ENCODE measurements at places on chromosomes 7 and 10. TPM values are rescaled to one million over a fixed set of nuclear protein-coding genes. Genes with fewer than 3 reads are reported as not detected.

DNA sequence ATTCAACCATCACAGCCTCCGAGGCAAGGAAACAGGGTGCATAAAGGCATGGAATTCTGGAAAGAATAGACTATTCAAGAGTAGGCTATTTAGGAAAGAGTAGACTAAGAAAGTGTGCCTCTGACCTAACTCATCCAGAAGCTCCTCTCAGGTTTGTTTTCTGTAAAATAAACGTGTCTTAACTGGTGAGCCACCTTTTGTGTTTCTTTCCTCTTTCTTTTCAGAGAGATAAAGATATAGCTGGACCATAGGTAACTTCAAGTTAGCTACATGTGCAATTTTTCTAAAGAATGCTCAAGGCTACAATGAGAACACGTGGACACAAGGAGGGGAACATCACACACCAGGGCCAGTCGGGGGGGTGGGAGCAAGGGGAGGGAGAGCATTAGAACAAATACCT, 577.0 kb downstream of the TYW1 start:
- no peak for DNase-seq

- DNase-seq: no peak
These were observed 73.1 kb upstream of the PDE1C start for GRCh38 chr7:32143301-32143700.

DNA sequence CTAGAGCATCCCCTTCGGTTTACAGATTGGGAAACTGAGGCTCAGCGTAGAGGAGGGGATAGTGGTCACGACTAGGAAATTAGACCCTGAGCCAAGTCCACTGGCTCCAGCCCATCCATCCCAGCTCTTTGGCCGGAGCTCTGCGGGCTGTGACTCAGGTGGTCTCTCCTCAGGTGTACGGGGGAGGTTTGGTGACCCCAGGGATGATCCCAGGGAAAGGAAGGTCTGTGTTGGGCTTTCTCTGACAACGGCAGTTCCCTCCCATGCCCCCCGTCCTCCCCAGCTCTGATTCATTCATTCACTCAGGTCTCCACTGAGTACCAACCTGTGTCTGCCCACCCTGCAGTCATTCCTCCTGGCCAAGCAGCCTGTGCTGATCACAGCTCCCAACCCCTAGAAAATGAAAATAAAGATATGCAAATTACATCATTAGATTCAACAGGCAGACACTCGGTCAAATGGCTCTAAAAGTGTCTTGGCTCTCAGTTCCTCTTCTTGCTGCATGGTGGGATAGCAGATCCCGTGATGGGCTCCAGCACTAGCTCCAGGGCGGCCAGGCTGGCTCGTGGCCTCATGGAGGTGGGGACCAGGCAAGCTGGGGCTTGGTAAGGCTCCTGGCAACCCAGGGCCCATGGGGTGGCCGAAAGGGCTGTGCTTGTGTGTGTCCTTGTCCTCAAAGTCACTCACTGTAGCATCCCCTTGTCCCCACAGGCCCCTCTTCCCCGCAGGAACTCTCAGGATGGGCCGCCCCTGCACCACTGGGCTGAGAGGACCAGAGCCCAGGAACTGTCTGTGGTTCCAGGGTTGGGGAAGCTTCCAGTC, 37.8 kb downstream of the CLRN3 start:
- DNase-seq: no peak

DNA sequence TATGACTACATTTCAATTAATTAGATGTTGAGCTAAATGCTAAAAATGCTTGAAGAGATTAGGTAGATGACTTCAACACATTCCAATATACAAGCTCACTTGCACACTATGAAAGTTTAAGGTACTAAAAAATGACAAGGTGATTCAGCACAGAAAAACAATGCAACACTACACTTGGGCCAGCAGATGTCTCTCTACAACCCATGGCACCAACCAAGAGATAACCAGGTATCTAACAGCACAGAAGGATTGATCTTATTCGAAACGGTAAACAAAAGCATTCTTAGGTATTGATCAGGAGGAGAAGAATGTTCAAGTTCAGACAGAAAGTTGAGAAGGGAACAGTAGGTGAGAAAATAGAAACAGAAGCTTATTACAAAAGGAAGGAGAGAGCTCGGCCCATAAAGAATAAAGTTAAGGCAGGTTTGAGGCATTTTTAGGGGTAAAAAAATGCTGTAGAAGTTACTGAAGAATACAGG, 248.2 kb upstream of the KLF14 start:
- no peak for DNase-seq

Gene ZNF804B
- not detected for total RNA-seq

DNA sequence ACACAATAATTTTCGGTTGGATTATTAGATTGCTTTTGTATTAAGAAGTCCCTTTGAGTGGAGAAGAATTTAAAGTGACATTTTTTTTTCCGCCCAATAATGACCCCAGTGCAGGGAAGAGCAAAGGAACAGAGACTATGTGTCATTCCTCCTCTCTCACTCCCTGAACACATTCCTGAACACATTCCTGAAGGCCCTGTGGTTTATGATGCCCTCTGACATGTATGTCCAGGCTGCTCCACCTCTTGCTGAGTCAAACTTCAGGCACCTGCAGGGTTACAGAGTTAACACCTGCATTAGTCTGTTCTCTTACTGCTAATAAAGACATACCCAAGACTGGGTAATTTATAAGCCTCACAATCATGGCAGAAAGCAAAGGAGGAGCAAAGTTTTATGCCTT, 704.0 kb upstream of the LRRN3 start:
- no peak for DNase-seq

DNA sequence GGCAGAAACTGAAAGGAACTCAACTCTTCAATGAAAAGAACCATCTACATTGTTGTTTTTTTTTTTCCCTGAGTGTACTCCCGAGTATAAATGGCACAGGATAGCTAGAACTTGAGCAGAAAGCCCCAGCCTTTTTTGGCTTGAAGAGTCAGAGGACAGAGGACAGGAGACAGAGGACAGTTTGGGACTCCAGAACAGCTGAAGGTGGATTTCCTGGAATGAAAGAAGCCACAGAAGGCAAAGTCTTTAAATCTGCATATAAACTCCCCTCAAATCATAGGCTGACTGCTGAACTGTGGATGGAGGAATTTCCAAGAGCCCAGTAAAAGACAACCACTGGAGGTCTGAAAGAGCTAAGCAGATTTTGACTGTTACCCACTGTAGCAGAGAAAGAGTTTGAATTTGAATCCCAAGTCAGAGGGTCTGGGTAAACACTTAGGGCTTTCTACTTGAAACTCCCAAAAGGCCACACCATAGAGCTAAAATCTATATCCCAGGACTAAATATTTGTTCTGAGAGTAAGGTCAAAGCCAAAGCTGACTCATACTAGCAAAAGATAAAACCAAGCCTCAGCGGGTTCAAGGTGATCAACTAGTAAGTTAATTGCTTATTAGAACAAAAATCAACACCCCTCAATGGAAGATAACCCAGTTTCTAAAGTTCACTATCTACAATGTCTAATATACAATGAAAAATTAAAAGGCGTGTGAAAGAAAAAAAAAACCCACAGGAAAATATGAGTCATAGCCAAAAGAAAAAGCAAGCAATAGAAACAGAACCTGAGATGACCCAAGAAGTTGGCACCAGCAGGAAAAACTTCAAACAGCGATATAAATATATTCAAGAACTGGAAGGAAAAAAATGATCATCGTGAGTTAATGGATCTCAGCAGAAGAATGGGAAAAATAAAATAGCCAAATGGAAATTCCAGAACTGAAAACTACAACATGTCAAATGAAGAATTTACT, 1.8 kb upstream of the OPN1SW start:
- DNase-seq: no peak

DNA sequence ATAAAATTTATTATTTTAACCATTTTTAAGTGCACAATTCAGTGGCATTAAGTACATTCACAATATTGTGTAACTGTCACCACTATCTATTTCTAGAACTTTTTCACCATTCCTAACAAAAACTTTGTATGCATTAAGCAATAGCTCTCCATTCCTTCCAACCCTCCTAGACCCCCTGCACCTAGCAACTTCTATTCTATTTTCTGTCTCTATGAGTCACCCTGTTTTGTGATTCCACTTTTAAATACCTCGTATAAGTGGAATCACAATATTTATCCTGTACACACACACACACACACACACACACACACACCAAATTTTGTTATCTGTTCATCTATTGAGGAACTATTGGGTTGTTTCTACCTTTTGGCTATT, 89.2 kb downstream of the ARID5B start:
- no peak for DNase-seq

Gene NKX2-3
- total RNA-seq: not detected

DNA sequence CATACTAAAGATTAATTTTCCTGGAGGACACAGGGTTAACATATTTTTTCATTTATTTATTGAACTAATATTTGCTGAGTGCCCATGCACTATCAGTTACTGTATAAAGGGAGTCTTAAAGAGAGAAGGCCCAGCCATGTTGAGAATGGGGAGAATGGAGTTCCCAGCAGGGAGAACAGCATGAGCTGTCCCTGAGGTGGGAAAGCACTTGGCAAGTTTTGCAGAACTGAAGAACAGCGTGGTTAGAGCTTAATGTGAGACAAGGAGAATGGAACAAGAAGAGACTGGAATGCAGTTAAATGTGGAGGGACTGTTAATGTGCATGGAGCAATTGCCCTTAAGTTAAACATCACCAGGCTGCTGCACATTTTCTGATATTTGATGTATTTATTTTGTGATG, 435.4 kb downstream of the SUGCT start:
- DNase-seq: no peak

Gene CNNM1
- total RNA-seq: 0.19 TPM

Gene TMEM236
- 0.66 TPM for total RNA-seq

GRCh38 chr10:100158044-100158805, 27.6 kb downstream of the ERLIN1 start:
- DNase-seq: no peak

Gene STOX1
- total RNA-seq: 0.33 TPM

DNA sequence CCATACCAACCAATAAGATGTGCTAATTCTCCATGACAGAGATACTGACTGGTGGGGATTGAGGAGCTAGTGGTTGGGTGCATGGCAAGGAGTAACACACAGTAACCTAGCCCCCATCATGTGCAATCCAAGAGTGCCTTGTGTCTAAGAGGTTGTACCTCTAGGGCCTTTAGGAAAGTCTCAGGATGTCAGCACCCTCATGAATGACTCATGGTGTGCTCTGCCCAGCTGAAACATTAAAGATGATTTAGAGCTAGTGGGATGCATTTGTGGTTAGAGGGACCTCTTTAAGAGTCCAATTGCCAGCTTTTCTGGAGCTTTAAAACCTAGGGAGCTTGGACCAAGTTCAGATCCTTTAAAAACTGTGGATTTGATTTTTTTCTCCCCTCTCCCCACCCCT, 181.1 kb downstream of the HERPUD2 start:
- DNase-seq: no peak

- peak; percentile 51 for DNase-seq
These were observed 52.3 kb upstream of the MYL10 start for GRCh38 chr7:101681170-101682007.

DNA sequence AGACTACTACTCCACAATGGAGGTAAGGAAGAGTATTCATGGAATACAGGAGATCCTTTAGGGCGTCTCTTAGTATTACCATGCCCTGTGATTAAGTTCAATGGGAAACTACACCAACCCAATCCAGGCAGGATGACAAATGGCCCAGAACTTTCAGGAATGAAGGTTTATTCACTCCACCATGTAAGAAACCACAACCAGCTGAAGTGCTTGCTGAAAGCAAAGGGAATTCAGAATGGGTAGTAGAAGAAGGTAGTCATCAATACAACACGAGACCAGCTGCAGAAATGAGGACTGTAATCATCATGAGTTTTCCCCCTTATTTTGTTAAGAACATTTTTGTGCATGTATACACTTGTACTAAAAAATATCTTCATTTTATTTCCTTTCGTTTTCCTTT, 76.6 kb downstream of the GPR37 start:
- no peak for DNase-seq

DNA sequence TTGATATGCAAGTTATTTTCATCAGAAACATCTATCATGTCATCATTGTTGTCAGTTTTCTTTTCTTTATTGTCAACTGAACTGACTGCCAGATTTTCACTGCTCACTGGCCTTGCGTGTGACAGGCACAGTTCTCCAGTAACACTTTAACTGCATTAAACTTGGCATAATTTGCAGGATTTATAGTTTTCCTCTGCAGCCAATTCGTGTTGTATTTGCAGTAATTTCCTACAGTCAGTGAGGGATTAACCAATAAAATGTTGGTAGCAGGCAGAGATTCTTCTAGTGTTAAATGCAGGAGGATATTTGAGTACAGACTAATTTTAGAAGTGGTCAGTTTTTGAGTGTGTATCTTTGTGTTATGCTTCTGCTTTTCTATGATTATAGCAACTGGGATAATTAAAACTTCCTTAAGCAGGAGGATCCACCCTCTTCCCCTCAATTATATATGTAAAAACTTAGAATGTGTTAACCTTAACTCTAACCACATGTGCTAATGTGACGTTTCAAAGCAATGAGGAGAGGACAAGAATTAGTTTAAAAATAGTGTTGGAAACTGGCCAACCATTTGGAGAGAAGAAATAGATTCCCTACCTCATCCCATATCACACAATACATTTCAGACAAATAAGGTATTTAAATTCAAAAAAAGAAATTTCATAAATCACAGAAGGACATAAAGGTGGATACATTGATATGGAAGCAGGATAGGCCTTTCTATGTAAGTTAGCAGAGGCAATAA, 365.5 kb upstream of the BMPER start:
- DNase-seq: no peak

Gene CRCP
- 23.2 TPM for total RNA-seq

- peak; percentile 76 for DNase-seq
These were observed 122.7 kb downstream of the PRKAG2 start for GRCh38 chr7:151754142-151754590.

- DNase-seq: no peak
These were observed 3.3 kb upstream of the PLXDC2 start for GRCh38 chr10:19812976-19813375.

DNA sequence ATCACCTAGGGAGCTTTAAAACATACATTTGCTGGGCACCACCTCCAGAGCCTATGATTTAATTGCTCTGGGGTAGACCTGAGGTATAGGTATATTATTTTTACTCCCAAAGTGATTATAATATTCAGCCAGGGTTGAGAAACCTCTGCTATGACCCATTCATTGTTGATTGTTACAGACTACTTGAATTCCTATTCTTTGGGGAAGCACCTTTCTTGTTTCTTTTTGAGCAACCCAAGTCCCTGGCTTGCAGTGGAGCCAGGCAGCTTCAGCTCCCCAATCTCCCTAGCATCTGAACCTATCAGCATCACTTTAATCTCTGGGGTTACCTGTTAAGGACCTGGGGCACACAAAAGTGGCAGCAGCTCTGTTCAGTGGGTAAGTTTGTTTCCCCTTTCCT, 8.6 kb downstream of the PRKG1 start:
- no peak for DNase-seq

Gene PHKG1
- total RNA-seq: 21.4 TPM

Gene IFIT1
- total RNA-seq: 31.0 TPM

Gene CALY
- not detected for total RNA-seq

GRCh38 chr7:98795741-98796493, 73.9 kb downstream of the TMEM130 start:
- no peak for DNase-seq

Gene CFTR
- 0.11 TPM for total RNA-seq

- no peak for DNase-seq
These were observed 238.9 kb downstream of the IPMK start for GRCh38 chr10:58028597-58029366.

Gene GNGT1
- total RNA-seq: not detected
